GF-D8 (cell line): ENCODE measurements at places on chromosomes 13 and 19.

GRCh38 chr19:52963247-52963618, 552 bp upstream of the ZNF816 start:
- no peak for DNase-seq

DNA sequence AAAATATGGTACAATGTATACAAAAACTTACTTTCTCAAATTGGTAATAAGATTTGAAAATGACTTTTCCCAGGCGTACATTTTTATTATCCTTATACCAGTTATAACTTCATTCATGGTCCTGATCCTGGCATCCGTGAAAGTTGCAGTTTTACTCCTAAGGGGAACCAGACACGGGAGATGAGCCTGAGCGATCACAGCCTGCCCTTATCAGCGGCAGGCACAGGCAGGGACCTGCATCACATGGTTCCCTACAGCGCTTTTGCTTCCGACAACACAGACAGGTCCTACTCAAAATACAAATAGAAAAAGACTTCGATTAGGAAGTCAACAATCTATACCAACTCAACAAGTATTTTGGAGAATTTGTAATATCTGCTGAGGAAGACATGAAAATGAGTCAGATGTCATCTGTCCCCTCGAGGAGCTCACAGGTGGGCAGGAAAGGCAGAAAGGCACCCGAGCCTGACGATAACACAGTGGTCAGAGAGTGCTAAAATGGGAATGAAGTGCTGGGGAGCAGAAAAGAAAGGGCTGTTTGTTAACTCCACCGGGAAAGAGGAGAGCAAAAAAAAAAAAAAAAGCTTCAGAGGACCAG, 93.4 kb downstream of the ABCC4 start:
- DNase-seq, result no peak

DNA sequence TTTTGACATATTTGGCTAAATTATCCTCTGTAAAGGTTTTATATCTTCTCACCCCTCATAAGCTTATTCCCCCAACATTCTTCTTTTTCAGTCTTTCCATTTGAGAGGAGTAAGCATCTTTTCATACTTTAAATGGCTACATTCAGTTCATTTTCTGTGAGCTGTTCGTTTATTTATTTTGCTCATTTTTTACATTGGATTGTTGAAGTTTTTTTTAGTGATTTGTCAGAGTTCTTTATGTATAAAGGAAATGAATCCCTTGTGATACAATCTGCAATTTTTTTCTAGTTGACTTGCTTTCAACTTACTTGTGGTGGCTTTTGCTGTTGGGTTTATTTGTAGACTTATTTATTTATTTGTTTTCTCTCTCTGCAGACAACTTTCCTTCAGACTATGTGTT, 250.3 kb downstream of the DLEU7 start:
- no peak for DNase-seq

DNA sequence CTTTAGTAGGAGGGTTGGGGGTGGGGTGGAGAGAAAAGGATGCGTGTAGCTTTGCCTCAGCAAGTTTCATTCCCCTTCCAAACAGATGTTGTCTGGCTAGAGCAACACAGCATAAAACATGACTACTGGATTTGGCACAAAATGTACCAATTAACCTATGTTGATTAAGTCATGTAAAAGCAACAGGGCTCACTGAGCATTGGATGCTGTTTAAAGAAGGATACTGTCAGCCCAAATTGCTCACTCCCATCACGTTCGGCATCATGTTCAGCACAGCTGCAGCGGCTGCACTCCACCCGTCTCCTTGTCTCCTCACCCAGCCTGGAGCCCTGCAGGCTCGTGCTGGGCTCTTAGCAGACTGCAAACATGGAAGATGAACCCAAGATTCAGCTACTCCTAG, 77.5 kb downstream of the DLEU7 start:
- DNase-seq, result no peak

GRCh38 chr13:30720172-30720869, 15.0 kb upstream of the ALOX5AP start:
- peak; percentile 86 for DNase-seq

GRCh38 chr13:53250977-53251376, 222.4 kb downstream of the OLFM4 start:
- DNase-seq, result no peak

DNA sequence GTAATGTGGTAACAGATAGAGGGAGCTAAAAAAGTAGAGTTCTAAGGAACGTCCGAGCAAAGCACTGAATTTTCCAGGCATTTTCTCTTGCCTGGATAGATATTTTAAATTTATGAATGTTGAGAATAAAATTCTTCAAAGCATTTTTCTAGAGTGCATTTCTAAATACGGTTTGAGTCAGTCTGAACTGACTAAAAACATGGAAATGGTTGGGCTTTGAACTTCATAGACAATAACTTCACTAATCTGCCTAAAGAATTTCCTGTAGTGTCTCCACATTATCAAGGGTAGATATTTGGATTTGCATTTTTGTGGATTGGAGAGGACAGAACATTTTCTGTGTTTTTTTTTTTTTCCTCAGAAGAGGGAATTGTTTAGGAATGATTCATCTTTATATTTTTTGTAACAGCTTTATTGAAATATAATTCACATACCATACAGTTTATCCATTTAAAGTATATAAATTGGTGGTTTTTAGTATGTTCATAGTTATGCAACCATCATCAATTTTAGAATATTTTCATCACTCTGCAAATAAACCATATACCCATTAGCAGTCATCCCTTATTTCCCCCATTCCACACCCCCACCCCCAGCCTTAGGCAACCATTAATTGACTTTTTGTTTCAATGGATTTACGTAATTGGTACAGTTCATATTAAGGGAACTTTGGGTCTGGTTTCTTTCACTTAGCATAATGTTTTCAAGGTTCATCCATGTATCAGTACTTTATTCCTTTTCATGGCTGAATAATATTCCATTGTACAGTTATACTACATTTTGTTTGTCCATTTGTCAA, 20.7 kb downstream of the GARRE1 start:
- DNase-seq, result no peak

GRCh38 chr19:35419046-35419445, 29.0 kb upstream of the FFAR2 start:
- no peak for DNase-seq

GRCh38 chr13:70375718-70376117, 267.5 kb upstream of the KLHL1 start:
- DNase-seq, result no peak

GRCh38 chr13:29855784-29856183, 5.4 kb upstream of the UBL3 start:
- no peak for DNase-seq

GRCh38 chr13:35531526-35531925, 55.0 kb upstream of the MAB21L1 start:
- DNase-seq, result no peak

GRCh38 chr13:29684441-29684840, 89.0 kb upstream of the SLC7A1 start:
- DNase-seq, result no peak

GRCh38 chr13:20054586-20054985, 96.1 kb downstream of the ZMYM2 start:
- no peak for DNase-seq

- peak; percentile 3 for DNase-seq
These were observed 8.7 kb downstream of the SIGLECL1 start for GRCh38 chr19:51259348-51260245.

- no peak for DNase-seq
These were observed 369.4 kb downstream of the LIG4 start for GRCh38 chr13:107845911-107846310.

DNA sequence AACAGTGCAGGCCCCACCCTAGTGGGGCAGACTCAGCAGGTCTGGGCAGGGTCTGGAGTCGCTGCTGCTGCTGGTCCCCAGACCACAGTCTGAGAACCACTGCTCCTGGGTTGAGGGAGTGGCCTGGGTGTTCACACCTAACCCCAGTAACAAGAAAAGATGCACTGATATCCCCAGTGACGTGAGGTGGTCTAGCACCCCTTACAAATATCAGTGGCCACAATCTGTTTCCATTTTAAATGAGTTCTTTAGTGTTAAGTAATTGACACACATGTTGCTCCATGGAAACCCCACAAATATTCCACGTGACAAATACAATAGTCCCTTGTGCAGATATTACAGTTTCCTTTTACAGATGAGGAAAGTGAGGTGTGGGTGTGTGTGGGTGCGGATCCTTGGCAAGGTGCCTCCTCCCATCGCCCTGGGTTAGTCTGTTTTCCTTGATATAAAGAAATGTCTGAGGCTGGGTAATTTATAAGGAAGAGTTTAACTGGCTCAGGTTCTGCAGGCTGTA, 96.3 kb upstream of the GPR183 start:
- DNase-seq, result no peak

DNA sequence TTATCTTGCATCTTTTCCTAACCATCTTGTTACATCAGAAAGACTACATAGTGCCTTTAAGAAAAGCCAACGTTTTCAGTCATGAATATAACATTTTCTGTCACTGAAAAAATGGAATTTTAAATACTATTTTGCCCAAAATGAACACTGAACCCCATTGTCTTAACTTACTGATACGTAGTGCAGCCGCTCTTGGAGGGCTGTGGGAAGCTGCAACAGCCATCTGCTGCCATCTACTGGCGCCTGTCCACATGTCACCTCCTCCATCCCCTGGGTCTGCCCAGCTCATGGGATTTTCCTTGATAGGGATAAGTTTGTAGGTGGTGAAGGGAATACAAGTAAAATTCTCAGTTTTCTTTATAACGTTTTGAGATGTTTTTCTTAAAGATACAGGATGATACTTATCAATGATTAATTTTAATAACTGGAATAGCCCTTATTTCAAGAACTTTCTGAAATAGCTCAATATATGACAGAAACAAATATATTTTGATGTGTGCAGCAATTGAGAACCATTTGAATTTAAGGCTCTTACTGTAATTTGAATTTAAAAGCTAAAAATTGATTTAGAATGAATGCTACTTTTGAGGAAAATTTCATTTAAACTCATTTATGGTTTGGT, 73.7 kb downstream of the GGACT start:
- DNase-seq, result peak; percentile 17

GRCh38 chr19:49987159-49987698, 26.3 kb upstream of the SIGLEC11 start:
- peak; percentile 77 for DNase-seq

GRCh38 chr13:94682229-94682628, 30.1 kb downstream of the SOX21 start:
- DNase-seq, result no peak

DNA sequence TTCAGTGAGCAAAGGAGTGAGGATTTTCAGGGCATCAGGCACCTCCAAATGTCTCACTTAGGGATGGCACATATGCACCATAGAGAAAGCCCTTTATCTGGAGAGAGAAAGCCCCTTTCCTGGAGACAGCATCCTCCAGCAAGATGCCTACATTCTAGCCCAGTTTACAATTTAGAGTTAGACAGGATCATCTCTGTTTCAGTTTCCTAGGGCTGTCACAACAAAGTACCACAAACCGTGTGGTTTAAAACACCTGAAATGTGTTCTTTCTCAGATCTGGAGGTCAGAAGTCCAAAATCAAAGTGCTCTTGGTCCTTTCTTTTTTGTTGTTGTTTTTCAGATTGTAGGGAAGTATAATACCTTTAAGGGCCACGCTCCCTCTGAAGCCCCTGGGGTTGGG, 61.8 kb downstream of the MBNL2 start:
- no peak for DNase-seq

DNA sequence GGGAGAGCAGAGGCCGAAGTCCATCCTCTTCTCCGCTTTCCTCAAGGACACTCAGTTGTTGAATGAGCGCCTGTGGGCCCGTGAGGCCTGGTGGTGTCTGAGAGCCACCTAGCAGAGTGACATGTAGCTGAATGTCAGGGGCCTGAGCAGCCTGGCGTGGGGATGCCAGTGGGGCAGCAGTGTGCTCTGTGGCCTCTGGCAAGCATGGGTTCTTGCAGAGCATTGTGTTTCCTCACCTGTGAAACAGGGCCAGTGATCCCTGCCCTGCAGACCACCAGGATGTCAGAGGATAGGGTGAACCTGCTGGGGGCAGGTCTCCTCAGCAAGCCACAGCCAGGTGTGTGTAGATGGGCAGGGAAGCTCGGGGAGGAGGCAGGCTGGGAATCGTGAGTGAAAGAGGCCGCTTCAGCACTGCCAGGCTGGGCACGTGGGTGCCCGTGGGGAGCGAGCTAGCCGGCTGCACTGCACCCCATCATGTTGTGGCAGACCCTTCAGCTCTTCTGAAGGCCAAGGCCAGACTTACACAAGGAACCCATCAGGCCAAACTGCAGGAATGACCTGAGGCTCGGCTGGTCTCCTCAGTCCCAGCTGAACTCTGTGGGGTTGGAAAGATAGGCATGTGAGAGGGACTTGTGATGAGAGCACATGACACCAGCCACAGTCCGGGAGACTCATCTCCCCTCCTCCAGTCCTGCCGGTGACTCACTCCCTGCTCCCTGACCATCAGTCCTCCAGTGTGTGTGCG, 5.0 kb downstream of the PPP1R37 start:
- DNase-seq, result no peak

DNA sequence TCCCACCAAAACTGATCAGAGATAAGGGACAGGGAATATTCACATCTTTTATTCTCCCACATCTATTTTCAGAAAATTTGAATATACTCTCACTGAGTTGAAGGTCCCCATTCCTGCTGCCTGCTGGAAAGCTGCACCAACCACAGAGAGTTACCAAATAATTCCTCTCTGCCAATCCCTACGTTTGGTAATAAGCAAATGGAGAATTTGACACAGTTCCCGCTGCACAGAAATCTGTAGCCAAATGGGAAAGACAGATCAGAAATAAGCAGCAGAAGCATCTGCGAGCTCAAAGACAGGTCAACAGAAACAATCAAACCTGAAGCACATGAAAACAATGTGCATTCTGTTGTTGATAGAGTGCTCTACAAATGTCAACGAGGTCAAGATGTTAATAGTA, 9.9 kb downstream of the ZNF112 start:
- no peak for DNase-seq

DNA sequence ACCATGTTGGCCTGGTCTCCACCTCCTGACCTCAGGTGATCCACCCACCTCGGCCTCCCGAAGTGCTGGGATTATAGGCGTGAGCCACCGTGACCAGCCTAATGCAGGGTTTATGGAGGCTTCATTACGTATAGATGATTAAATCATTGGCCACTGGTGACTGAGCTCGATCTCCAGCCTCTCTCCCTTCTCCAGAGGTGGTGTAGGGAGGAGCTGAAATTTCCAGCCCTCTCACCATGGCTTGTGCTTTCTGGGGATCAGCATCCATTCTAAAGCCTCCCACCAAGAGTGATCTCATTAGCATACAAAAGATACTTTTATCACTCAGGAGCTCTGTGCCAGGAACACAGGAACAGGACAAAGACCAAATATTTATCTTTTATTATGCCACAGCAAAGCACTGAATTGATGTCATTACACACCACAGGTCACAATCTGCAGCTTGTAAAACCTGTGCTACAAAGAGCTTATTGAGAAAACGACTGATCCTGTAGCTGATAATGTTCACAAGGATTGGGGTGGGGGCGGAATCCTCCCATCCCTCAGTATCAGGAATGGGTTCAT, 32.4 kb downstream of the RHPN2 start:
- no peak for DNase-seq

GRCh38 chr13:110689041-110689440, 16.9 kb downstream of the CARS2 start:
- no peak for DNase-seq
